ENCODE measurements at places on chromosomes 16 and 17.

DNA sequence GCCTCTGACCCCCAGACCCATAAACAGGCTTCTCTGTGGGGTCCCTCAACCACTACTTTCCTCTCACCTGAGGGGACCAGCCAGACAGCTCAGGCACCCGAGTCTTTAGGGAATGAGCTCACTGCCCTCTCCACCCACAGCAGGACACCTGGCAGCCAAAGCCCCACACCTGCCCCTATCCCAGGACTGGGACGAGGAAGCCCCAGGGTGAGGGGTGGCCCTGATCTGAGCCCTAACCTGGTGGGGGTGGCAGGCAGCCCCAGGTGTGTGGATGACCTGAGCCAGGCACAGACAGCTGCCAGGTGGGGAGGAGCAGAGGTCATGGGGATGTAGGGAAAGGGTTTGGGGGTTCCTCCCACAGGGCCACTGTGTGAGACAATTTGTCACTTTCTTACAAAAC, 1.7 kb upstream of the TEX19 start:
- DNase-seq, result no peak

GRCh38 chr17:19347323-19348080, 15.0 kb downstream of the B9D1 start:
- DNase-seq, result no peak

DNA sequence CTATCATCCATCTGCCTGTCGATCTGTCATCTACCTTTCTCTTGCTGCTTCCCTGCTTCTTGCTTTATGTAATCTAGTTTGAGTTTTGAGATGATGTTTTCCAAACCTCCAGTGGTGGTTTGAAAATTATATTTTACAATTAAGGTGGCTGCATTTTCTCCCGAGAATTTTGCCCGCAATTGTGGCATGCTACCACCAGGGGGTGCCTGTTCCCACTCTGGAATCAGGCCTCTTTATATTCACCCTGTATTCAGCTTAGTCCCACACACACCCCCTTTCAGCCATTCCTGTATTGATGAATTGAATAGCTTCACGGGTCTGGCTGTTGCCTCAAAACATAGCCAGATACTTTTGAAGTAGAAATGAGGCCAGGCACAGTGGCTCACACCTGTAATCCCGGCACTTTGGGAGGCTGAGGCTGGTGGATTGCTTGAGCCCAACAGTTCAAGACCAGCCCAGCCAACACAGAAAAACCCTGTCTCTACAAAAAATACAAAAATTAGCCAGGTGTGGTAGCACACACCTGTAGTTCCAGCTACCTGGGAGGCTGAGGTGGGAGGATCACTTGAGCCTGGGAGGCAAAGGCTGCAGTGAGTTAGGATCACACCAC, 3.2 kb downstream of the PRSS22 start:
- DNase-seq, result no peak

- DNase-seq, result no peak
Observed at GRCh38 chr17:17073581-17074403, 31.5 kb downstream of the MPRIP start.

DNA sequence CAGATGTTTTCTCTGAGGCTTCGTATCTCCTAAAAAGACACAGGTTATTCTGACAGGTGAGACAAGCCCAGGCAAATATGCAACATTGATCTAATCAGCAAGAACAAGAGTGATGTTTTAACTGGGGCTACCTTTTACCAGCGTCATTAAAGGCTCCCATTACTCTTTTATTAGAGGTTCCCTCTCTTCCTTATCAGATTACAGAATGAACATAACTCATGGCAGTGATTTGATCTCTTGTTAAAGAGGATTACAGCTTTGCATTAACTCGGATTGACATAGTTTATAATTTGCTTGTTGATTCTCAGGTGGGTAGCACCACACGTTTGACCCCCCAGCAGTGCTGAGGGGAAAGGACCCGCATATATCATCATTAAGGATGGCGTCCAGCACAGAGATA, 90.5 kb downstream of the AATF start:
- DNase-seq, result no peak

DNA sequence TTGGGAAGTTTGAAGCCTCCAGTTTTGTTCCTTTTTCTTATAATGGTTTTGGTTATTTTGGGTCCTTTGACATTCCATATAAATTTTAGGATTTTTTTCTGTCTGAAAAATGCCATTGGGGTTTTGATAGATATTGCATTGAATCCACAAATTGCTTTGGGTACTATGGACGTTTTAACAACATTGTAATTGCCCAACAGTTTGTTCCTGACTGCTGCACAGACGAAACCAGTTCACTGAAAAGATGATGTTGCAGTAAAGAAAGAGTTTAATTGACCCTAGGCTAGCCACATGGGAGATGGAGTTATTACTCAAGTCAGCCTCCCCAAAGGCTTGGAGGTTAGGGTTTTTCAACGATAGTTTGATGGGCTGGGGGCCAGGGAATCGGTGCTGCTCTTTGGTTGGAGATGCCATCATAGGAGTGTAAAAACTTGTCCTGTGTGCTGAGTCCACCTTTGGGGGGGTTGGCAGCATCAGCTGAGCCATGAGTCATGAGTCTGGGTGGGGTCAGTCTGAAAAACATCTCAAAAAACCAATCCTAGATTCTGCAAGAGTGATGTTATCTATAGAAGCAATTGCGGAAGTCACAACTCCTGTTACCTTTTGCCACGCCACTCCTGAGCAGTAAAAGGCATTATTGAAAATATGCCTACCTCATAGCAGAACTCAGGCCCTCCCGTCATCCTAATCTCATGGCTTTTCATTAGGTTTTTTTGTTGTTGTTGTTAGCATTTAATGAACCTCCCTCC, 2.7 kb upstream of the PRSS41 start:
- DNase-seq, result no peak

GRCh38 chr16:55563797-55564196, 2.7 kb upstream of the CAPNS2 start:
- DNase-seq, result no peak

GRCh38 chr17:19652595-19652994, 4.0 kb downstream of the ALDH3A2 start:
- no peak for DNase-seq

DNA sequence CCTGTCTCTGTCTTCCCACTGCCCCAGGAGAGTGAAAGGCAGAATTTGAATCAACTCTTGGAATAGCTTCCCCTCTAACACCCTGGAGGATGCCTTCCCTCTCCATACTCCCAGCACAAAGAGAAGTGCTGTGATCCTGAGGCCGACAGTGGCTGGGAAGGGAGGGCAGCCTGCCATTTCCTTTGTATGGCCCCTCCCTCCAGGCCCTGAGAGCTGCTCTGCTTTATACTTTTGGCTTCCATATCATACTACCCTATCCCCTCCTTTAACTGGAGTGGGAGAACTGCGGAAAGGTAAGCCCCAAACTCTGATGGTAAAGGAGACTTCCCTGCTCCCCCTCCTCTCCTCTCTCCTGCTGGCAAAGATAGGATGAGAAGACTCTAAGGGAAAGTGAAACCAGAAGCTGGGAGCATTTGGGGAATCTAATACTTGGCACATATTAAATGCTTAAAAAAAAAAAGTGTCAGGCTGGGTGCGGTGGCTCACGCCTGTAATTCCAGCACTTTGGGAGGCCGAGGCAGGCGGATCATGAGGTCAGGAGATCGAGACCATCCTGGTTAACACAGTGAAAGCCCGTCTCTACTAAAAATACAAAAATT, 4.1 kb upstream of the MED24 start:
- DNase-seq, result no peak

DNA sequence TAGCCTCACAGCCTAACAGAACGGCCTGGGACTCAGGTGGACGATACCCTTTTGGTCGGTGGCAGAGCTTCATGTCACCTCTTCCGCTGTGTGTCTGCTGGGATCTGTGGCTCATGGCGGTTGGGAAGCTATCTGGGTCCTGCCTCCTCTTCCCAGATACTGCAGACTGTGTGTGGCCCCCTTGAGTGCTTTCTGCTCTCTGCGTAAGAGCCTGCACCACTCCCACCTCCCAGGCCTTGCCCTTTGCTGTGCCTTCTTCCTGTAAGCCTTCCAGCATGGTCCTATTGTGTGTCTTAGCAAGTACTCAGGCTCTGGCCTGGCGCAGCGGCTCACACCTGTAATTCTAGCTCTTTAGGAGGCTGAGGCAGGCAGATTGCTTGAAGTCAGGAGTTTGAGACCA, 17.5 kb upstream of the ADCY7 start:
- no peak for DNase-seq

DNA sequence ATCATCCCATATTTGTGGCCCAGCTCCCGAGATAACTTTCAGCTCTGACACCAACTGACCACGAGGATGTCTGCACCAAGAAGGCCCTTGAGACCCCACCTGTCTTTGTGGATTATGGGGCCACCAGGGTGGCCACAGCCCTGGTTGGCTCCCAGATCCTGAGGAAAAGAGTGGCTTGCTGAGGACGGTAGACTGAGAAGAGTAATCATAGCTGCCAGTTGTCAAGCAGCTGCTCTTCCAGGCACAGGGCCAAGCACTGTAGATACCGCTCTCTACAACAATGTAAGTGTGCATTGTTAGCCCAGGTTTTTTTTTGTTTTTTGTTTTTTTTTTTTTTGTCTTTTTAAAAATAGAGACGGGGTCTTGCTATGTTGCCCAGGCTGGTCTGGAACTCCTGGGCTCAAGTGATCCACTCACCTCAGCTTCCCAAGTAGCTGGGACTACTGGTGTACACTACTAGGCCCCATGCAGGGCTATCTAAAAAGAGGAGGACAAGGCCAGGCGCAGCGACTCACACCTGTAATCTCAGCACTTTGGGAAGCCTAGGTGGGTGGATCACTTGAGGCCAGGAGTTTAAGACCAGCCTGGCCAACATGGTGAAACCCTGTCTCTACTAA, 9.6 kb downstream of the ZNF205 start:
- no peak for DNase-seq
